ENCODE measurements at places on chromosomes 5 and 9.

DNA sequence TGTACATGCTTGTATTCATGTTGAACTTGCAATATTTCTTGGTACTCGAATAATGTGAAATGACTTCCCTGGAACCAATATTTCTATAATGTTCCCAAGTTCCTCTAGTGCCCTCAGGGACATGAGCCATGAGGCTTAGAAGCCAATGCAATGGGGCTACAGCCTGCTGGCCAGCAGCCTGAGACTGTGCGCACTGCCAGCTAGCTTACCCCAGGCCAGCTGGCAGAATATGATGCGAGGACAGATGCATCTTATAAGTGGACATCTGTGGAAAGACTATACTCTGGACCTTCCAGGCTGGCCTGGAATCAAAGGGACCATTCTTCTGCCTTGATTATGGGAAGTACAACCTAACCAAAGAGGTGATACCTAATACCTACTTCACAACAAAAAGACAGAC lies 1862.0 kb upstream of the ACO1 start:
- no peak for DNase-seq

GRCh38 chr9:89647366-89648128 lies 42.7 kb downstream of the GADD45G start:
- DNase-seq: no peak

DNA sequence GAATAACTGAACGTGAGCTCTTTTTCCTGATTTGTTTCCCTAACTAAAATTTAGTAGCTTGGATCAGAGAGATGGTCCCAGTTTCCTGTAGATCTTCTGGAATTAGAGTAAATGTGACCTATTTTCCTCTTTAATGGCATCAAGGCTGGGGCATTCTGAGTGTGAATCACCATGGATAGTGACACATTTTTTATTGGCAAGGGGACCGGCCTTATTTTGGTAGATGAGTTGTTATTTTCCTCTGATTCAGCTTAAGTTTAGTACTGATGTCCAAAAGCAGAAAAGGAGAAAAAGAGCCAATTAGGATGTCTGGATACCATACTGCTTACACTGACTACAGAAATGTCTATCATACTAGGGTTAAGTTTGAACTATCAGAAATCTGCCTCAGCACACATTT lies 68.1 kb downstream of the RNF38 start:
- DNase-seq: no peak

GRCh38 chr5:111972080-111972479 lies 215.1 kb upstream of the NREP start:
- DNase-seq: no peak

DNA sequence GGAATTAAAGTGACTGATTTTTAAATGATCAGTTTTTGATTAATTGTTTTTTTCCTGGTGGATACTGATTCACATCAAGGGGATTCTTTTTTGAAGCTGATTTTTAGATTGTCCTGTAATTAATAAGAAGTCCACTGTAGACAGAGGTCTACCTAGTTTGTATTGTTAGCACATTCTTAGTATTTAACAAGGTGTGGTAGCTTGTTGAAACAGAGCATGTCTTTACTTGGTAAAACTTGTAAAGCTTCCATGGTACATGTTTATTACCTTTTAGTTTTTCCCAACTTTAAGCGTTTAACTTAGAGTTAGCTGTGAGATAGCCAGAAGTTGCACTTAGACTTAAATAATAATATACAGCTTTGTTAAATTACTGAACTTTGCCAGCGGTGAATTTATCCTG lies 1.5 kb downstream of the BTF3 start:
- DNase-seq: no peak

GRCh38 chr9:90665072-90665471 lies 22.4 kb upstream of the DIRAS2 start:
- DNase-seq: no peak

GRCh38 chr5:170614065-170614490 lies 110.3 kb downstream of the KCNIP1 start:
- DNase-seq: no peak

- DNase-seq: no peak
These were observed 341.1 kb downstream of the BRINP1 start for GRCh38 chr9:119027901-119028699.

DNA sequence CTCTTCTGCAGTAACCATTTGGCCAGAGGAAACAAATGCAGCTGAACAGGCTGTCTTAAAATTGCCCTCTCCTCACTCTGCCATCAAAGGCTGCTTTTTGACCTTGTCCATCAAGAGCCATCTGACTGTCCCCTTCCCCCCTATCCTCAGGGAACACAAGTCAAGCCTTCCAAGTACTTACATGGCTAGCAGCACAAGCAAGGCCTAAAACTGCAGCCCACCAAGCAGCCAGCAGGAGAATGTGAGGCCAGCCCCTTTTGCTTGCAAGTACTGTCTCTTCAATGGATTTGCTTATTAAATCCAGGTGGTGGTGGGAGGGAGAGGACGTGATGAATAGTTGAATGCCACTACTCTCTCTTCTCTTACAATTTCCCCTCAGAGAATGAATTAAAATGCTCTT lies 83.5 kb downstream of the HTR1A start:
- no peak for DNase-seq

DNA sequence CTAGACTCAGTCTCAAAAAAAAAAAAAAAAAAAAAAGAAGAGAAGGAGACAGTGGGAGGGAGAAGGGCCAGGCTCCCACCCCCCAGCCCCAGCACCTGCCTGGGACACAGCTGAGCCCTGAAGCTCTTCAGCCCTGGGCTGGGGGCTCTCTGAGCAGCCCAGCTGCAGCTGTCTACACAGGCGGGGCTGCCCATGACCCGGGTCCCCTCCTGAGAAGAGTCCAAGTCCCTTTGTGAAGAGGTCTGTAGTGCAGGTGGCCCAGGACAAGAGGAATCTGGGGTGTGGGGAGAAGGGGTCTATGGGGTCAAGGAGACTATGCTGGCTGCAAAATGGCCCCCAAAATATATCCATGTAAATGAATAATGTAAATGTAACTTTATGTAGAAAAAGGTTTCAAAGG lies 6.7 kb upstream of the LCN2 start:
- no peak for DNase-seq

DNA sequence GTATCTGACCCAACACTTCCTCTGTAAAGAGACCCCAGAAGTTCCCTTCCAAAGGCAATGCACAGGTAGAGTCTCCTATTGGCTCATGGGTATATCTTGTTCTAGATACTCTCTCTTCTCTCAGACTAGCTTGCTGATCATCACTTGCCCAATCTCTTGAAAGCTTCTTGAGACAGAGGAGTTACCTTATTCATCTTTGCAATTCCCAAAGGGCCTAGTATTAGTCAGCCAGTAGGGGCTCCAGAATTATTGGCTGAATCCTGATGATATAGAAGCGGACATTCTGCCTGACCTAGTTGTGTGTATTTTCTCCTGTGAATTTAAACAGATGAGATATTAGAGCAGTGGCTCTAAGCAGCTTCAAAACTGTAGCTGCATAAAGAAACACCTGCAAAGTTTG lies 304.0 kb upstream of the KLF4 start:
- DNase-seq: no peak

GRCh38 chr5:56037531-56038010 lies 42.8 kb upstream of the IL6ST start:
- DNase-seq: no peak

DNA sequence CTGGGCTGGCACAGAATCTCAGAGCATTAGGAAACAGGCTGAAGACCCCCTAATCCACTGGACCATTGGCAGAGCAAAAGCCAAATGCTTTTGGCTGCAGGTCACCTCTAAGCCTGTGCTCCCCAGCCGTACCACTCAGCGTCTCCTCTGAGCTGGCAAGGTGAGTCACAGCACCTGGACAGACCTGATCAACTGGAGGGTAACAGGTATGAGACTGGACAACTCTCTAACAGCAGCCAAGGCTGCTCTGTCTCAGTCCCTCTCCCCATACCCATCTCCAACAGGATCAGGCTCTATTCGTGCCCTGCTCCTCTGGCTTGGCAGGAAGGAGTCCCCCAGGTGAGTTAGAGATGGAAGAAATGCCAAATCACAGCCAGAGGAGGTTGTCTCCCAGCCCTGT lies 4.7 kb downstream of the GOLGA2 start:
- DNase-seq: no peak

DNA sequence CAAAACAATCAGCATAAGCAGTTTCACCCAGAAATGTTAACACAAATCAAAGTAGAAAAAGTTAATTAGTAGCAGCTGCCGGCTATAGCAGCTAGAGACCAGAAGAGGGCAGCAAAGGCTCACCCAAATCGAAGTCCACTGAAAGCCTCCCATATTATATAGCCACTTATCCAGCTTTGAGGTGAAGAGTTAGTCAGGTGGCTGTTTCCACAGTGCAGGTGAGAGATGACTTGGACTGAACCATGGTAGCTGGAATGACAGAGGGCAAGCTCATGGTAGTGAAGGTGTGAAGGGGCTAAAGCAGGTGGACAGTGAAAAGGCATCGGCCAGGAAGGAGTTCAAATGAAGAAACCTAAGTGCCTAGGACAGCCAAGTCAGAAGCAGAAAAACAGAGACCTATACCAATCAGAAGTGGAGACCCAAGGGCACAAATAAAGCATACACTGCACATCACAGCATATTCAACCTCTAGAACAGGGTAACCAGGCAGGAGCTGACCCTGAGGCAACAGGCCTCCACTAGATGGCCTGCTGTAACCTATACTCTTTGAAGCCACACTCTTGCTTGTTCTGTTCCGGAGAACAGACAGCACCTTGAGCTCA lies 7.2 kb upstream of the RNF38 start:
- peak; percentile 61 for DNase-seq

GRCh38 chr5:139363937-139364336 lies 19.2 kb downstream of the SLC23A1 start:
- no peak for DNase-seq

- no peak for DNase-seq
These were observed 48.9 kb downstream of the PDE6A start for GRCh38 chr5:149895416-149896345.

DNA sequence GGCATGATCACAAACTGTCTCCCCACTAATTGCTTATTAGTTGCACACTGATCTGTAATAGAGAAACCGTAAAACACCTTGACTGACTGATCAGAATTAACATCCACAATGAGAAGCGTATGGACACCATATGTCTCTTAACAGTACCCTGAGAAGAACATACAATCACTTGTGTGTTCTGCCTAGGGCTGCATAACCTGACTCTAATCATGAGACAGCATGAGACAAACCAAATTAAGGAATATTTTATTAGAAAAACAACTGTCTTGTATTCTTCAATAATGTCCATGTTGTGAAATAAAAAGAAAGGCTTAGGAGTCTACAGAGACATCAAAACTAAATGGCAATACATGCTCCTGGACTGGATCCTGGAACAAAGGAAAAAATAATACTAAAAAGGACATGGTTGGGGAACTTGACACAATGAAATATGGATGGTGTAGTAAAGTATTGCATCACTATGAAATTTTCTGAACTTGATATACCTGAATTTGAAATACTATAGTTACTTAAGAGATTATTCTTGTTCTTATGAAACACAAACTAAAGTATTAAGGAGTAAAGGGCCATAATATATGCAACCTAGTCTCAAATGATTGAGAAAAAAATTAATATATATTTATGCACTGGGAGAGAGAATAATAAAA lies 162.1 kb downstream of the CWC27 start:
- DNase-seq: no peak

DNA sequence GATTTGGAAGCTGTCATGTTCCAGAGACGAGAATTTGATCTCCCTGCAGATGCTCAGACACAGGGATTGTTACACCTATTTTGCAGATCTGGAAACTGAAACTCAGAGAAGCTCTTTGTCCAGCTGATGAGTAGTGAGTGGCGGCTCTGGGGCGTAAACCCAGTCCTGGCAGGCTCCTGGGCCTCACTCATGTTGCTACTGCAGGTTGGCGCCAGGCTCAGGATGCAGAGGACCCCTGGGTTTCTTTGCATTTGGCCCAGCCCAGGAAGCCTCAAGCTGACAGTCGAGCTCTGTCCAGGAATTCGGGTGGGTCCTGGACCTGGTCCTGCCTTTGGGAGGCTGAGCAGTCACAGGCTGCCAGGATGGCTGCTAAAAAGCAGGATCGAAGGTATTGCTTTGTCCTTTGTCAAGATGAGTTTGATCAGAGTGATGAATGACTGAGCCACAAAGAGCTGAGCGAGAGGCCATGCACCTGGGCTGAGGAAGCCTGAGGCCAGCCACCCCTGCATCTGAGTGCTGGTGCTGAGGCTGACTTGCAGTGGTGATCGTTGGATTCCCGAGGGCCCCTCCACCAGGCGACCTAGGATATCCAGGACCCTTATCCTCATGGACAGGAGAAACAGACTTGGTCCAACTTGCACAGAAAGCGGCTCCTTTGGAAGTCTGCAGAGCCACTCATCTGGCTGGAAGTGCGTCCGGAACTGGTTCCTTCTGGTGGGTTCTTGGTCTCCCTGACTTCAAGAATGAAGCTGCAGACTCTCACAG lies 8.3 kb upstream of the RNF130 start:
- DNase-seq: no peak

DNA sequence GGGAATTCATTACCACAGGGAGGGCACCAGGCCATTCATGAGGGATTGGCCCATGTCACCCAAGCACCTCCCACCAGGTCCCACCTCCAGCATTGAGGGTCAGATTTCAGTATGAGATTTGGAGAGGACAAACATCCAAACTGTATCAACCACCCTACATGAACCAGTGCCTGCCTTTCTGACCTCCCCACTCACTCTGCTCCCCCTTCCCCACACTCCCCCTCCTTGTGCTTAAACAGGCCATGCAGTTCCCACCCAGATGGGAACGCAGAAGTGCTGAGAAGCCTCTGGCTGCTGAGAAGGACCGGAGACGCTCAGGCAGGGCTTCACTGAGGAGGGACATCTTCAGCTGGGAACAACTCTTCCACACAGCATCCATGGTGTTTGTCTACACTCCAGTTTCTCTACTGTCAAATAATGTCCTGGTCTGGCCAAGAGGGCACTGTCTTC lies 30.0 kb upstream of the ADAMTS2 start:
- DNase-seq: no peak

GRCh38 chr5:84518862-84519261 lies 134.2 kb upstream of the EDIL3 start:
- no peak for DNase-seq

GRCh38 chr5:136769093-136769492 lies 403.7 kb upstream of the TRPC7 start:
- no peak for DNase-seq

- DNase-seq: no peak
These were observed 8.1 kb downstream of the IL12B start for GRCh38 chr5:159322180-159322579.

DNA sequence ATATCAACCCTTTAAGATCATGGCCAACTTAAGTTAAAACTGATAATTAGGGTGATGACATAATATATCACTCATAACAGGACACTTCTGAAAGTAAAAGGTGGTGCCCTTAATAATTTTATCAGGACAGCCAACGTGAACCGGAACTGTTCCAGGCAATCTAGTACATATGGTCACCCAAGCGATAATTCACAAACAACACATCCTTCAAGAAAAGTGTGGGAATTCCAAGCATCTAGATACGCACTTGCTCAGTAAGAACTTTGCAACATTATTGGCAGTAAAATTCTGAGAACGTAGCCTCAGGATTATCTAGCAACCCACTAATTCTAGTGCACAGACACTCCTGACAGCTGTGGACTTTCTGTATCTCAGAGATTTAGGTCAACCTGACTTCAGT lies 85.7 kb downstream of the ALDH7A1 start:
- DNase-seq: no peak

Data from CD4-positive, alpha-beta T cell treated with Interferon gamma for 1 hour (primary cell).